ENCODE measurements at places on chromosomes 7 and 10. TPM values are rescaled to one million over a fixed set of nuclear protein-coding genes. Genes with fewer than 3 reads are reported as not detected.
A peak's percentile ranks its signal among the peaks of the same experiment; 100 is the strongest.

TDRD1 gene
- total RNA-seq, result 0.27 TPM

C10orf53 gene
- under 0.01 TPM for total RNA-seq

DRGX gene
- not detected for total RNA-seq

FEZF1 gene
- total RNA-seq, result not detected

IQUB gene
- under 0.01 TPM for total RNA-seq

HERC4 gene
- 14.3 TPM for total RNA-seq

NRCAM gene
- total RNA-seq, result under 0.01 TPM

OPN1SW gene
- total RNA-seq, result not detected

PON1 gene
- 0.27 TPM for total RNA-seq

ANKIB1 gene
- total RNA-seq, result 17.0 TPM

SHH gene
- total RNA-seq, result under 0.01 TPM

PHYHIPL gene
- under 0.01 TPM for total RNA-seq

CLRN3 gene
- total RNA-seq, result not detected

TMEM120A gene
- 9.4 TPM for total RNA-seq

CHAT gene
- not detected for total RNA-seq

TUBAL3 gene
- 1.3 TPM for total RNA-seq

FAM25C gene
- total RNA-seq, result not detected

DNA sequence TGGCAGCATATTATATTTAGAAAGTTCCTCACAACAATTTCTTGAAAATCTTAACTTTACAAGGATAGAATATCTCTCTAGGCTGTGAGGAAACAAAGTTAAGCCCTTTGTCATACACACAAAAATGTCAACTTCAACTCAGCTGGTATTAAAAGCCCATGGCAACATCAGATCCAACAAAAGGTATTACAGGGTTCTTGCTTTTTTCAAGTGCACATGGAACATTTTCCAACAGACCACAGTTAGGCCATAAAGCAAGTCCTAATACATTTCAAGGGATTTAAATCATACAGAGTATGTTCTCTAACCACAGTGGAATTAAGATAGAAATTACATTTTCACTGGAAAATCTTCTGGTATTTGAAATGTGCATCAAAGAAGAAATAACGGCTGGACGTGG lies 71.9 kb upstream of the OIT3 start:
- DNase-seq, result no peak

- DNase-seq, result no peak
These were observed 5.4 kb downstream of the ARHGAP21 start for GRCh38 chr10:24718031-24718855.

DNA sequence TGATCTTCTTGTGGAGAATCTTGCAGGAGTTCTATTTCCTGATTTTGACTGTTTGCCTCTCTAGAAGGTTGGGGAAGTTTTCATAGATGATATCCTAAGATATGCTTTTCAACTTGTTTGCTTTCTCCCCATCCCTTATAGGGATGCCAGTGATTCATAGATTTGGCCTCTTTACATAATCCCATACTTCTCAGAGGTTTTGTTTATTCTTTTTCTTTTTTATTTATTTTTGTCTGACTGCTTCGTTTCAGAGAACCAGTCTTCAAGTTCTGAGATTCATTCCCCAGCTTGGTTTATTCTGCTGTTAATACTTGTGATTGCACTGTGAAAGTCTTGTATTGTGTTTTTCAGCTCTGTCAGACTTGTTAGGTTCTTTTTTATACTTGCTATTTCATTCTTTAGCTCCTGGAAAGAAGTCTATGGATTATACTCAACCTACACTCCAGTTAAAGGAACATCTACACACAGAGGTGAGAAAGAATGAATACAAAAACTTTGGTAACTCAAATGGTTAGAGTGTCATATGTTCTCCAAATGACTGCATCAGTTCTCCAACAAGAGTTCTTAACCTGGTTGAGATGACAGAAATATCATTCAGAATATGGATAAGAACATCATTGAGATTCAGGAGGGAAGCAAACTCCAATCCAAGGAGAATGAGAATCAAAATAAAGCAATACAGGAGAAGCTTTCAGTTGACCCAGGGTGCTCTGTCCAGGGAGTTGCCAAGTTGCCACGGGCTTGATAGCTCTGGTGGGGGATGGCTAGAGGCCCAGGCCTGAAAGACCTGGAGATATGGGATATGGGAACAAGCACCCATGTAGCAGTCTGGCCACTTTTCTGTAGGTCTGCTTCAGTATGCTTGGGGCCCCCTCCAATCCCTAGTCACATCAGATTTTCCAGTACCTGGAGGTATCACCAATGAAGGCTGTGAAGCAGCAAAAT lies 150.3 kb downstream of the AHR start:
- no peak for DNase-seq

DNA sequence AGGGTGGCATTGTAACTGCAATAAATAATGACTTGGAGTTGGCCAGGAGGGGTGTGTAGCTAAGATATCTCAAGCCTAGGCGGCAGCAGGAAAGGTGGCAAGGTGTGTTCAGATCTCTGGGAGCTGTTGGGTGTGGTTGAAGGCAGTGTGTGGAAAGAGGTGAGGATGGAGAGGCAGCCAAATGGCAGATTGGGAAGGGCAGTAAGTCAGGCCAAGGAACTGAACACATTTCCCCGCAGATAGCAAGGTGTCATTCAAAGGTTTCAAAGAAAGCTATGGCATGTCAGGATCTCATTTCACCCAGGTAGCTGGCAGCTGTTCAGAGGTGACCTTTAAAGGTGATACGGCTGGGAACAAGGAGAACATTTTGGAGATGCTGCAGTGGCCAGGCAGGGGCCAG lies 586.0 kb upstream of the MGMT start:
- DNase-seq, result no peak

DNA sequence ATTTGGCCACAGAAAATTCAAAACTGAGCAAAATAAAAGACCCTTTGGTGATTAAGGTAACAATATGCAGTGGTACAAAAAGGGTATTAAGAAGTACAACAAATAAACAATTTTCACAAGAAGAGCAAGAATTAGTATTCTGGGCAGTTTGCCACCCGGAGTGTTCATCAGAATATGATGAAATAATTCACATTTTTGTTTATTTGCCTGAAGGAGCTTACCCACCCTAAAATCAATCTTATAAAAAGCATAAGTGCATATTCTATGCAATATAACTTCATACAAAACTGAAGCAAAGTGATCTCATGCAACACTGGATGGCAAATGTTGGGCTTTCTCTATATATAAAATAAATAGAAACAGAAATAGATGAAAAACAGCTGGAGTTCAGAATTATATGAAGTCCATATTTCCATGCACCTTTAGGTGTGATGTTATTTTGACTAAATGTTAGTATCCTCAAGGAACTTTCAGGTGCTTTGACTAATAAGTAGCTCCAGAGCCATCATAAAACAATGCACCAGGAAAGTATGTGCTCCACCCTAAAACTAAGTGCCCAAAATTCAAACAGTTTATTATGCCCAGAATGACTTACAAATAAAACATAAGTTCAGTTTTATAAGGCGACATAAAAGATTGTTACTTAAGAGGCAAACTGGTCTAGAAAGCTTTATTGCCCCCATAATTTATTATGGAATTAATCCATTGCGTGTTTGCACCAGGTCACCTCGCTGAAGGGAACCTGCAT lies 474.3 kb downstream of the SEMA3D start:
- DNase-seq, result no peak

GRCh38 chr10:133401981-133402725 lies 8.2 kb downstream of the MTG1 start:
- DNase-seq, result no peak

- DNase-seq, result peak; percentile 4
These were observed 298.9 kb upstream of the HPS1 start for GRCh38 chr10:98745645-98746044.

DNA sequence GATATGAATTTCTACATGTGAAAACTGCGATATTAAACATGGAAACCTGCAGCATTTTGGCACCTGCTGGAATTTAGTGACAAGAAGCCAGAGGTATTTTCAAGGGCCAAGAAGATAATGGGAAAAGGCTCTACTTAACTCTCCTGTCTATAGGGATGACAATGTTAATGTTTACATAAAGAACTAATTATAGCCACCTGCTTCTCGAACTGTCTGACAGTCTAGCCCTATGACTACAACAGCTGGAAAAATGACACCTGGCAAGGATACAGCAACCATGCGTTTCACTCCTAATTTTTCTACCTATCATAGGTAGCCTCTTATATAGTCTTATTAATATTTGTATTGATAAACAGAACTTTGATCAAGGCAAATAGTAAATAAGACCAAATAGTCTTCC lies 49.6 kb downstream of the MAGI2 start:
- no peak for DNase-seq

DNA sequence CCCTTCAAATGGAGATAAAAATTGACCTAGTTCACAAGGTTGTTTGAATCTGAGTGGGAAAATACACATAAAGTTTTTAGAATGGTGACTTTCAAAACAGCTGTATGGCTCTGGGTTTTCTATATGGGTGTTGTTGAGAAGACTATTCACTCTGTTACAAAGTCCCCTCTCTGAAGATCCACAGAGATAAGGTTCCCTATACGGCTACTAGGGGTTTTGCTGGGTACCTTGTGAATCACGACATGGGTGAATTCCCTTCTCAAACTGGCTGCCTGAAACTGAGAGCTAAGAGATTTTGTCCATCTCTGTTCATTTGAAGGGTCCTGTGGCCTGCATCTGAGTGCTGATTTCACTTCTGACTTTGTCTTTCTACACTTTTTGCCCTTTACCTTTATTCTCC lies 11.8 kb upstream of the SLC13A1 start:
- no peak for DNase-seq

DNA sequence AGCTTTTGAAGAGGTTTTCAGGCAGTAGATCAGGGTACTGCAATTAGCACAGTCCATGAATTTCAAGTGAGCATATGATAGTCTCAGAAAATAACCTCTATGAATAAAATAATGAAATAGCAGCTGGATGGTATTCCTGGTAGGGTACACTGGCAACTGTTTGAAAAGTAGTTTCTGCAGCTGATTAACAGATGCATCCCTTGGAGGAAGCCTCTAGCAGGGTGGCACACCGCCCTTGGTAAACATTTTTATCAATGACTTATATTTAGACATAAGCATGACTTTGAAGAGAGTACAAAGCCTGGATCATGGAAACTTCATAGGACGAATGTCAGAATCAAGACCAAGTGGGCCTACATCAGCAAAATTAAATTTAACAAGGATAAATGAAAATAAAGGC lies 26.8 kb downstream of the WNT16 start:
- no peak for DNase-seq

DNA sequence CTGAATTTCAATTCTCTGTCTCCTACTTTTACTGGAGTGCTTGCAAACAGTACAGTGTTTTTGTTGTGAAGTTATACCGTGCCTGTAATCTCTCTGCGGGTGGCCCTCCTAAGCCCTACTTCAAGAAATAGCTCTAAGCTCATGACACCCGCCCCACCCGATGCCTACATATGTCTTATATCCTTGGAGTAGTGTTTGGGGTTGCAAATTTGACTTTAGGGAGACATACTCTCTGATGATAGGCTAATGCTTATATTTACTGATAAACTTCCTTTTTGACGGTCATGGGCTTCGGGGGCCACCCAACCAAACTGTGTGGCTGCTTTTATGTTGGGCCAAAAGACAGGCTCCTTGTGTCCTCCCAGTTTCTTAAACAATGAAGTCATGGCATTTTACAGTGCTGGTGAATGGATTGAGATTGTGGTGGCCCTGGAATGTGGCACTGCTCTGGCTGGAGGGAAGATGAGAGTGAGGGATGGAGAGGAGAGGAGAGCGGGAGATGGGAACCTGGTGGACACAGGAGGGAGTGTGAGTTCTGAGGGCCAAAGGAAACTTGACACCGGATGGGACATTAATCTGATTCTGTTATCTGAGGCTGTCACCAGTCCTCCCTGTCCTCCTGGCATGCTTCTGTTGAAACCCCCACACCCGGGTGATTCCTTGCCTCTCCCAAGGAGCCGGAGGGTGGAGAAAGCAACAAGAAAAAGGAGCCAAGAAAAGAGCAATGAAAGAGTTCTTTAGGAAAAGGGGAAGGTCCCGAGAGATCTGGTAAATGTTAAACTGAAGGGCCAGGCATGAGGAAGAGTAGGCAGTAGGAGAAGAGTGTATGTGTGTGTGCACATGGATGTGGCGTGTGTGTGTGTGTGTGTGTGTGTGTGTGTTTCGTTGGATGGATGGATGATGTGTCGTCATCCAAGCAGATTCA lies 113.3 kb downstream of the TCF7L2 start:
- DNase-seq, result no peak

GRCh38 chr7:47322731-47323130 lies 259.2 kb downstream of the TNS3 start:
- no peak for DNase-seq

DNA sequence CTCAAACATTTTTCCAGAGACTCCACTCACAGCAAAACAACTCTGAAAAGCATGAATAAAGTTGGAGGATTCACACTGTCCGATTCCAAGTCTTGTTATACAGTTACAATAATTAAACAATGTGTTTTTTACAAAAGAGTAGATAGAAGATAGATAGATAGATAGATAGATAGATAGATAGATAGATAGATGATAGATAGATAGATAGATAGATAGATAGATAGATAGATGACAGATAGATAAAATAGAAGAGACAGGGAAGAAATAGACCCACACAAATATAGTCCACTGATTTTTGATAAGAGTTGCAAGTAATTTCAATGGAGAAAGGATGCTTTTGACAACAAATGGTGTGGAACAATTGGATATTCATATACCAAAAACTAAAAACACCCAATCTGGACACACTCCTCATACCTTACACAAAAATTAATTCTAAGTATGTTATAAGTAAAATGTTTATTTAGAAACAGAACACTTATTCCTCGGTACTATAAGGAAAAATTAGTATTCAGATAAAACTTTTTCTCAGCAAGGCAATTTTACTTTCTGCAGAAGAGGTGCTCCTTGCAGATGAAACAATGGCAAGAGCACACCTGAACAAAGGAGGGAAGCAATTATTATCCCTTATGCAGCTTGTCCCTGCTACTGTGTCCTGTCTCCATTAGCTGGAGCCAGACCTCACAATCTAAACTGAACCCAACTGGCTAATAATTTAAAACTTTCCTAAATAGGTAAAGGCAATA lies 5.7 kb upstream of the TAS2R39 start:
- no peak for DNase-seq

DNA sequence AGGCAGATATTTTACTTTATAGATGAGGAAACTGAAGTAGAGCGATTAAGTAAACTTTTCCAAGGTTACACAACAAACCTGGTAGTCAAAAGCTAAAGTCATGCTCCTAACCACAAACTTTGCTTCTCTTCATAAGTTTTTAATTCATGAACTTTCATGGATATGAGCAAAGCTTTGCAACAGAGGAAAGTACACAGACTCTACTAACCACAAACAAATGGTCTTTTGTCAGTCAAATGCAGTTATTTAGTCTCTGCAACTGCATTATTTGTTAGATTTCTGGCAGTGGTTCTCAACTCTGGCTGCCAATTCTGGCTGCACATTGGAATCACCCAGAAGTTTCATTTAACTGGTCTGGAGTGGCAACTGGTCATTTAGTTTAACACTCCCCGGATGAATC lies 140.6 kb upstream of the TMEM168 start:
- DNase-seq, result no peak

DNA sequence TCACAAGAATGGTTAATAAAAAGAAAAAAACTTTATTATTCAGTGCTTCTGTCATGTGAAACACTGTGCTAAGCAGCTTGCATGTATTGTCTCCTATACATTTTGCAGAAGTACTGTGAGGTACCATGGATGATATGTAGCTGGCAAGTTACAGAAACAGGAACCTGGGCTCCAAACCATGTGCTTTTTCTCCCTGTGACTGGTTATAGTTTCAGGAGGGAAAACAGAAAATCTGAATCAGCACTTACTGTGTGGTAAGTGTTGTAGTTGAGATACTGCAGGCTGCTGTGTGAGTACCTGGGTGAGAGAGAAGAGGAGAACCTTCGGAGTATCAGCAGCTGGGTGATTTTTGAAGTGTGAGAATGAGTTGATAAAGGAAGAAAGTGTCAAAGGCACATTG lies 285.0 kb downstream of the SUGCT start:
- DNase-seq, result no peak

Measured in hematopoietic multipotent progenitor cell (in vitro differentiated cells).